Epithelial cell of proximal tubule (primary cell): ENCODE measurements at places on chromosomes 5 and 9.

GRCh38 chr9:92295240-92295790 is 1.8 kb upstream of the IARS1 start:
- DNase-seq: no peak

DNA sequence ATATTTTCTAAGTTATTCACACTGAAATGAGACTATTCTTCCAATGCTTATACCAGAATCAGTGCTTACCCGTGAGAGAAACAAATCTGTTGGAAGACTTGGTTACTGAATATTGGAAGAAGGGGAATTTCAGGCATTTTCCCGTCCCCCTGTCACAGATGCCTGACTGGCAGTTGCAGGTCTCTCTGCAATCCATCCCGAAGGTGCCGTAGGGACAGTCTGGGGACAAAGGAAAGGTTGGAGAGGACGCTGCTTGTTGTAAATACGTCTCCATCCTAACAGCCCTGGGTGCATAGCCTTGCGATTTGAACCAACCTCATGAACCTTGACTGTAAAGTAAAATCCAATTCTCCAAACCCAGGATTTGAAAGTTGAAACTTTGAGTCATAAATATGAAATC is 3.5 kb downstream of the ESM1 start:
- no peak for DNase-seq

- DNase-seq: no peak
Observed at GRCh38 chr5:147140558-147140957, 94.3 kb upstream of the STK32A start.

GRCh38 chr5:43773478-43773844 is 170.5 kb downstream of the NNT start:
- peak; percentile 36 for DNase-seq

DNA sequence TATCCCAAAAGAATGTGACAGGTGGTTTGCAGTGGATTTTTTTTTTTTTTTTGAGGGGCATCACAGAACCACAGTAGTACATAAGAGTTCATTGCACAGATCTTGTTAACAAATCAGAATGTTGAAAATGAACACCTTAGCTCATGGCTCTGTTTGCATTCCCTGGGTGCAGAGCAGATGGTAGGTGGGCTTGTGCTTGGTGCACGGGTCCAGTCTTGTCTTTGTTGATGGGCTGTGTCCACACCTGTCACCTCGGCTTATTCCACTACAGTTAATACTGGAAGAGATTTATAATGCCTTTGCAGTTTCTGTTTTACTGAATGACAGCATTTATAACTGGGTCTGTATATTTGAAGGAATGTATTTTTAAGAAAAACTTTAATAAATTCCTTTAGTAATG is 146.6 kb downstream of the KDM4C start:
- no peak for DNase-seq

DNA sequence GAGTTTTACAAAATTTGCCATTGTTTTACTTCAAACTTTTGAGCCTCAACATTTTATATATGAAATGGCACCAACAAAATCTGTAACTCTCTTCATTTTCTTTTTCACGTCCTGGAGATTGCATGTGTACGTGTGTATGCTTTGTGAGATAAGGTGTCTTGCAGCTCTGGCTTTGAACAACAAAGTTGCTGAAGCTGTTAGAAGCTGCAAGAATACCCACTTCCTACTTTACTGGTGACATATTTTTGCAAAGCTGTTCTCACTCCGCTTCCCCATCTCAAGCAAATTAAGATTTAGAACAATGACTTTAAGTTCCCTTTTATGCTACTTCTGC is 41.8 kb downstream of the FYB1 start:
- DNase-seq: no peak

DNA sequence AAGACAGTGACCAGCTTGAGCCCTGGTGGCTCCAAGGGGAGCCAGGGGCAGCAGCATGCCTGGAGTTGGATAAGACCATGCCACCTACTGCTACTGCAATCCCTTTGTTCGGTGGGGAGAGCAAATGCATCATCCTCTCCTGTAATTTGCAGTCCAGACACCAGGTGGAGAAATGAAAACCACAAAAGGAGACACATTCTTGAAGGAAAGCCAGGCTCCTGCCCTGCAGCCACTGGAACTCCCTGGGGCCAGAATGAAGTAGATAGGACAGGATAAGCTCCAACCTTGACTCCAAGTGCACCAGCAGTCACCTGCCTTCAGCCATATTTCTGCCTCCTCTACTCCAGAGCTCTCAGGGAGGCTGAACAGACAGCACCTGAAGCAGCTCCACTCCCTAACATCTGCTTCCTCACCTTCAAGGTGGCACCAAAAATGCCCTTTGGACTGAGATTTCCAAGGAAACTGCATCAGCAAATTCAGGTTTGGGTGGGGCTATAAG is 65.1 kb upstream of the IQGAP2 start:
- DNase-seq: peak; percentile 38

DNA sequence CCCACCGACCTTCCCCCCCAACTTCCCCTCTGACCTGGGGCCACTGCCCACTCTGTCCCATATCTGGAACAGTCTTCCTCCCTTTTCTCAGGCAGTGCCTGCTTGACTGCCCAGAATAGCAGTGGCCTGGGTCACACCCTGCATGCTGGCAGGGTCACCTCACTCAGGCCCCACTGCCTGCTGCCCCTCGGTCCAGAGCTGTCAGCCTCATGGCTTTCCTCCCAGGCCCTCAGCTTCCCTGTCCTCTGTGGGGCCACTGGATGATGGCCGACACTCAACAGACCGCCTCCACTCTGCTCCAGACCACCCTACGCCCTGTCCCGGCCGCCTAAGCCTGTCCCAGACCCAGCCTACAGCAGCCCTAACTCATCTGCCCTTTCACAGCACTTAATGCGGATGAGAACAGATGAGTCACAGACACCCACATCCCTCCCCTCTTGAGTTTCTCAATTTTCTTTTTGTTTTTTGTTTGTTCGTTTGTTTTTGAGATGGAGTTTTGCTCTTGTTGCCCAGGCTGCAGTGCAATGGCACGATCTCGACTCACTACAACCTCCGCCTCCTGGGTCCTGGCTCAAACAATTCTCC is 5.9 kb downstream of the PNPLA7 start:
- no peak for DNase-seq

DNA sequence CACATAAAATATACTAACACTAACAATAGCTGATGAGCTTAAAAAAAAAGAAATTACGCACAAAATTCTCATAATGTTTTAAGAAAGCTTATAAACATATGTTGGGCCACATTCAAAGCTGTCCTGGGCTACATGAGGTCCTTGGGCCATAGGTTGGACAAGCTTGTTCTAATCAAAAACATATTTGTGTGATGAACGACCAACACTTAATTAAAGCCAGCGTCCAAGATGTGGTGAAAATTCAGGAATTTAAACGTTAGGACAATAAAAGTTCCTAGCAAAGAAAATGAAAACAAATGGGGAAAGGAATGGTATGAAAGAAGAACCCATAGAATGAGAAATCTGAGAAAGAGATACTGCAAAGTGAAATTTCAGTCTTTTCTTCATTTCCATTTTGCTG is 429.6 kb upstream of the DMAC1 start:
- DNase-seq: no peak
